ENCODE measurements at places on chromosomes 11 and 22.

GRCh38 chr11:128407962-128408361 is 179.4 kb downstream of the ETS1 start:
- no peak for DNase-seq

GRCh38 chr11:68803766-68804165 is 38.0 kb downstream of the CPT1A start:
- DNase-seq = no peak

- no peak for DNase-seq
Observed at GRCh38 chr22:44425694-44426045, 72.4 kb downstream of the RTL6 start.

DNA sequence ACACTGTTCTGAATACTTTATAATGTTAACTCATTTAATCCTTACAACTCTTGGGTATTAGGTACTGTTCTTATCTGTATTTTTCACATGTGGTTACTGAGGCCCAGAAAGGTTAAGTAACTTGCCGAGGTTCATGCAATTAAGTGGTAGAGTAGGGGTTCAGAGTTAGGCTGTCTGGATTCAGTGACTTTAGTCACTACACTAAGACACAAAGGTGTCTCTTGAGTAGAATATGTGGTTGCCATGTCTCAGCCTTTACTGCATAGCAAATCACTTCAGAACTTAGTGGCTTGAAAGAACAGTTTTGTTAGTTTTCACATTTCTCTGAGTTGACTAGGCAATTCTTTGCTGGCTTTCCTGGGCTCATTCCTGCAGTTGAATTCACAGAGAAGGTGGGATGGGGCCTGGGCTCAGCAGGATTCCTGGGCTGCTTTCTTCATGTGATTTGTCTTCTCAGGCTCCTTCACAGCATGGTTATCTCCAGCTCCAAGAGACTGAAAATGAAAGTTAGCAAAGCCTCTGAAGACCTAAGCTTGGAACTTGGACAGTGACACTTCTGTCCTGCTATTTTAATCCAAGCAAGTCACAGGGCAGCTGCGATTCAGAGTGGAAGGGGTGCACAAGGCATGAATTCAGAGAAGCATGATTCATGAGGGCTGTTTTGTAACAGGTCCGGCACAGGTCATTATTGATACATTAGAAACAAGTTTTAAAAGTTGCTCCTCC is 68.3 kb downstream of the SPECC1L start:
- no peak for DNase-seq

DNA sequence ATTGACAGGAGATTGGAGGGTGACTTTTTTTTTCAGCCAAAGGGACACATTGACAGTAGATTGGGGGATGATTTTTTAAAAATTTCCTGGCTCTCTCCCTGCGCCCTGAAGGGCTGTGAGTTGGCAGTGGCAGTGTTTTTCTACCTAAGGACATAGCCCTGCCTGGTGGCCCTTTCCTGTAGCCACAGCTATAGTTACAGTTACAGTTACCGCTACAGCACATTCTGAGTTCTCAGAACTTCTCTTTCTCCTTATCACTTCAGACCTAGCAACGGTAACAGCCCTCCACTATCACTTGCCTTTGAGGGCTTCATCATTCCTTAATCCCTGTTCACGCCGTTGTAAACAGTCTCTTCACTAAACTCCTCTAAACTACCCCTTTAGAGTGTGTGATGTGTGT is 684 bp downstream of the MRGPRX2 start:
- no peak for DNase-seq

GRCh38 chr11:2683806-2684205 is 16.0 kb downstream of the KCNQ1OT1 start:
- no peak for DNase-seq

DNA sequence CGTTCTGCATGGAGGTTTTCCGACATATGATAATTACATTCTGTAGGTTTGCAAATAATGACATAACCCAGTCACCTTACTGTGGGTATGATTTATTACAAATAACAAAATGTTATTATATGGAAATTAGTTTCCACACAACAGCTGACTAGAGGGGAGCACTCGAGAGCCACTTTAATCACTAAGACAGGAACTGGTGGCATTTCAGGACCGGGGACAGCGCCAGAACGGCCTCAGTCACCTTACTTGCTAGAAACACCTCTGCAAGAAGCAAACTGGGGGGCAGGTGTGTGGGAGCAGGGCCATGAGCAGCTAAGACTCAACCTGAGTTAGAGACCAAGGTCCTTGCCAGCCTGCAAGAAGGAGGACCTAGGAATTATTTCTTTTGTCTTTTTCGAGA is 199.9 kb downstream of the DSCAML1 start:
- peak; percentile 31 for DNase-seq

- DNase-seq = no peak
Observed at GRCh38 chr11:59607703-59608454, 7.7 kb downstream of the OSBP start.

DNA sequence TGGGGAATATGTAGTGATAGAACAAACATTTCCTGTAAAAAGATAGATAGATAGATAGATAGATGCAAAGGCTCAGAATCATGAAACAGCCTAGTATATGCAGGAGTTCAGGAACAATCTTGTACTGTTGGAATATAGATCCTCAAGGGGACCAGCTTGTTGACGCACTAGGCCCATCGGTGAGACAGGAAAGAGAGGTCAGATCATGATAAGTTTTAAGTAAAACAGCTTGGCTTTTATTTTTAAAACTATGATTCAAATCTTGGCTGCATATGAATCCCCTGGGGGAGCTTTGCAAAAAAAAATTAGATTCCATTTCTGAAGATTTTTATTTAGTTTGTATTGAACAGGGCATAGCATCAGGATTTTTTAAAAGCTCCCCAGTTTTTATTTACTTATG is 185.8 kb downstream of the TRPC6 start:
- DNase-seq = no peak

DNA sequence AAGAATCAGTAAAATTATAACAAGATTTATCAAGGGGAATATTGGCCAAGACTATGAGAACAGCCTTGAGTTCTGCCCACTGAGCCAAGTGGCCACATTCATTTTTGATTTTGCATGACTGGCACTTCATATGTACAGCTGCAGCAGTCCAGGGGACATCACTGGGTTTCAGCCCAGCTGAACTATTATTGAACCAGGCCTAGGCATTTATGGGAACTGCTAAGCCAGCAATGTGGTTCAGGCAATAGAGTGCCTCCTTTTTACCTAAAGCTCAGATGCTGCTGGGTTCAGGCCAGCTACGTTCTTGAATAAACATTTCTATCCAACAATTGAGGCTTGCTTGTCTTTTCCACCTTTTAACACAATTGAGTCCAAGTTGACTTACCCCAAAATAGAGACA is 196.9 kb downstream of the MSANTD4 start:
- DNase-seq = no peak

- no peak for DNase-seq
Observed at GRCh38 chr11:7573558-7574296, 59.9 kb downstream of the PPFIBP2 start.

GRCh38 chr22:40751250-40751649 is 67.9 kb downstream of the SLC25A17 start:
- no peak for DNase-seq

DNA sequence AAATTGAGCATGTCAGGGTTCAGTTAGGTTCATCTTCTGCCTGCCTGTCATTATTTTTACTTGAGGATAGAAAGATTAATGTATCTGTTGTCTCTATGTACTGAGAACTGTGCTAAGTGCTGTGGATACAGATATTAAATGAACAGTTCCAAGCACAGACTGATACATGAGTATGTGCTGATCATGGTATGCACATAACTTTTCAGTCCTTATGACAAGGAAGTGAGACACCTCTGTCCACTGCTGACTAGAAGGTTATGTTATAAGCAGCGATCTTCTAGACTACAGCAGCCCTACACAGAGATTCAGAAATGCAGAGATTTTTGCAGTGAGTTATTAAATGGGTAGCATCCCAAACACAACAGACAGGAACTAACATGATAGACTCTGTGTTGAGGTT is 335.6 kb upstream of the MTNR1B start:
- DNase-seq = no peak

- DNase-seq = no peak
Observed at GRCh38 chr11:61682093-61682732, 2.0 kb downstream of the DAGLA start.

DNA sequence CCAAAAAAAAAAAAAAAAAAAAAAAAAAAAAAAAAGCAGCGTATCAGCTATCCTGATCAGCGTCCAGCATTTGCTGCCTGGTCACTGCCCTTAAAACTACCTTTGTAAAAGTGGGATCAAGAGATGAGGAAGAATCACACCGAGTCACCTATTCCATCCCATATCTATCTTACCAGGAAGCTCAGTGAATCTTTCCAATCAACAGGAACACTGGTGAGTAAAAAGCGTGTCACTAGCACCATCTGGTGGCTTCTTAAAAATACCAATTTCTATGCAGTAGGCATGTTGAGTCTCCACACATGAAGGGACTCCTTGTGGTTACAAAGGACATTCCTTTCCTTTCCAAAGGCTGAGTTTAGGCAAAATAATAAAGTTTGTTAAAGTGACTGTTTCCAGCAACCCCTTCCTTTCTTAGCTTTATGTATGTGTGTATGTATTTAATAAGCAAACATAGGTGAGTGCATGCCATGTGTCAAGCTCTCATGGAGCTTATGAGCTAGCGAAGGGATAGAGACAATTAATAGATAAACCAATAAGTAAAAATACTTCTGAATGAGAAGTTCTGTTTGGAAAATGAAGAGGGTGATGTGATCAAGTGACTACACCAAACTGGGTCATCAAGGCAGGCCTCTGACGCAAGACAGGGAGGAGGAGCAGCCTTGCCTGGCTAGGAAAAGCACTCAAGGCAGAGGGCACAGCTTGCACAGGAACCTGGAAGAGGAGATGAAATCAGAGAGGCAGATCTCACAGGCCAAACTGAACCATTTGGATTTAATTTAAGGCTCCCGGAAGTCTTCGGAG is 13.9 kb upstream of the TP53AIP1 start:
- peak; percentile 59 for DNase-seq

DNA sequence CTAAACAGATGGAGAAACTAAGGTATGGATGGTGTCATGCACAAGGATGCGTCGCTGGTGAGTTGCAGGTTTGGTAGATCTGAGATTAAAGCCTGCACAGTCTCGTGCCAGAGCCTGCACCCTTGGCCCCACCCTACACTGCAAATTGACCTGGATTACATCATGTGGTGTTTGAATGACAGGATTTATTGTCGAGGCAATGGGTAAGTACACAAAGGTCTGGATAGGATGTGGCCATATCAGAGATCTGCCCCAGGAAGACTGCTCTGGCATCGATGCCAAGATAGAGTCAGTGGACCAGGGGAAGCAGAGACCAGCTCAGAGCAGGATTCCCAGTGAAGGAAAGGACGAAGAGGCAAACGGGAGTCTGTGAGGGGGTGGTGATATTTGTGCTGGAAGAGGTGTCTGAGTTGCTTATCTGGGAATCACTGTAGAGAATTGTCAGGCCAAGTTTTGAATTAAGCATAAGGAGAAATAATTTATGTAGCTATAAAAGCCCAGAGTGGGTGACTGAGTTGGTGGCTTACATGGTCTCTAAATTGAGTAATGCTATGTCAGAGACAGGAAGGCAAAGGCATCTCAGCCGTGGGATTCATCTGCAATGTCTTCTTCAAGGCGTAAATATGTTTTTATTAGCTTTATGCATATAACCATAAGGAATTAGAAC is 499.6 kb upstream of the B3GAT1 start:
- DNase-seq = no peak

DNA sequence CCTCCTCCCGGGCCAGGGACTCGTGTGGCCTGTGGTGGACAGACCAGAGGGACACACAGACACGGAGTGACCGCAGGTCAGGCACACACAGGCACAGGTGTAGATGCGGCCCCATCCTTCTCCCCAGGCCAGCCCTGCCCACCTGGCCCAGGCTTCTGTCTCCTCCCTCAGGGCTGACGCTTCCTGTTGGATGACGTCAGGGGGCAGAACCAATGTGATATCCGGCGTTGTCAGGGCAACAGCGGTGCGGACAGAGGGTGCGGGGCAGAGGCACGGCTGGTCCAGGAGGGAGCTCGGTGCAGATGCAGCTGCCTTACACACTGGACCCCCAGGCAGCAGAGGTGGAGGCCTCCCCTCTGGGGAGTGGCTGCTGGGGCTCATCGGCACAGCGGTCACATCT is 2.9 kb upstream of the TUBGCP6 start:
- no peak for DNase-seq

DNA sequence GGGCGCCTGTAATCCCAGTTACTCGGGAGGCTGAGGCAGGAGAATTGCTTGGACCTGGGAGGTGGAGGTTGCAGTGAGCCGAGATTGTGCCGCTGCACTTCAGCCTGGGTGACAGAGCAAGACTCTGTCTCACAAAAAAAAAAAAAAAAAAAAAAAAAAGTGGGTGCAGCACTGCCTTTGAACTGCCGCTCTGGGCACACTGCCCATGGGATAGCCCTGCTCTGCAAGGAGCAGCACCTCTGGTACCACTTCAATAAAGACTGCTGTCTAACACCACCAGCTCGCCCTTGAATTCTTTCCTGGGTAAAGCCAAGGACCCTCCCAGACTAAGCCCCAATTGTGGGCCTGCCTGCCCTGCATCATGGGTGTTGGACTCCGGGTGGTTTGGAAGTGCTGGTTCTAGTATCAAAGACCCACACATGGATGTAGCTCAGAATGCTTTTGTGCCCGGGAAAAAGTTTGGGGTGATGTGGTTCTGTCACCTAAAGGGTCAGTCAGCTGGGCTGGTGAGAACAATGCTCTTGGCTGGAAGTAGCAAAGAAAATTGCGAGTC is 444.3 kb downstream of the TBC1D22A start:
- no peak for DNase-seq

- no peak for DNase-seq
Observed at GRCh38 chr11:104106136-104106754, 57.7 kb downstream of the PDGFD start.

DNA sequence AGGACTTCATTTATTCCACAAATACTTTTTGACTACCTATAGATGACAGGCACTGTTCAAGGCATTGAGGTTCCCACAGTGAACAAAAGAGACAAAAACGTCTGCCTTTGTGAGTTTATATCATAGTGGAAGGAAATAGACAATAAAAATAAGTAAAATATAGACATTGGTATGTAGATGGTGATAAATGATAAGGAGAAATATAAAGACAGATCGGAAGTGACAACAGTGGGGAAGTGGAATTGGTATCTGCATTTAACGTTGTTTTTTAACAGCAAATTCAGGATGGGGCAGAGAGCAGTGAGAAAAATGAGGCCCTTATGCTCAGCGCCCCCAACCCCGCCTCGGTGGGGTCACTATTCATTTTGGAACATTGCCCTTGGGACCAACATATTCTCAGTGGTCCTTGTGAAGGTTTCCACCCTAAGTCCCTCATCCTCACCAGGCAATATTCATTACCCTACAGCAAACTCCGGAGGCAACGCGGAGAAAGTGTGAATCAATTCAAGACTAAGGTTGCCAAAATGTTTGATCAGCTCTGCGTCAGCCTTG is 627 bp upstream of the PEX26 start:
- no peak for DNase-seq

DNA sequence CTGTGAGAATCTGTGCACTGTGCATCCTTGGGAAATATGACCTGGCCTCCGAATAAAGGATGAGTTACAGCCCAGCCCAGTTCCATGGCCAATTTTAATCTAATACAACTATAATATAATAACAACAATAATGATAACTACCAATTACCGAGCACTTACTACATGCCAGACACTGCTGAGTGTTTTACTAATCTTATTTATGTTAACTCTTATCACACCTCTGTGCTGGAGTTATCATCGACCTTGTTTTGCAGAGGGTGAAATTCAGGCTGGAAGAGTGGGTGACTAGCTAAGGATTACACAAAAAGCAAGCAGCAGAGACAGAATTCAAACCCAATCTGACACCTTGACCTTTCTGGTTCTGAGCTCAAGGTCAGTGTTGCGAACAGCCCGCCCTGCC is 83.9 kb downstream of the GALNT18 start:
- DNase-seq = no peak

All from GF-D8 (cell line).